ENCODE measurements at places on chromosomes 2 and 18.

DNA sequence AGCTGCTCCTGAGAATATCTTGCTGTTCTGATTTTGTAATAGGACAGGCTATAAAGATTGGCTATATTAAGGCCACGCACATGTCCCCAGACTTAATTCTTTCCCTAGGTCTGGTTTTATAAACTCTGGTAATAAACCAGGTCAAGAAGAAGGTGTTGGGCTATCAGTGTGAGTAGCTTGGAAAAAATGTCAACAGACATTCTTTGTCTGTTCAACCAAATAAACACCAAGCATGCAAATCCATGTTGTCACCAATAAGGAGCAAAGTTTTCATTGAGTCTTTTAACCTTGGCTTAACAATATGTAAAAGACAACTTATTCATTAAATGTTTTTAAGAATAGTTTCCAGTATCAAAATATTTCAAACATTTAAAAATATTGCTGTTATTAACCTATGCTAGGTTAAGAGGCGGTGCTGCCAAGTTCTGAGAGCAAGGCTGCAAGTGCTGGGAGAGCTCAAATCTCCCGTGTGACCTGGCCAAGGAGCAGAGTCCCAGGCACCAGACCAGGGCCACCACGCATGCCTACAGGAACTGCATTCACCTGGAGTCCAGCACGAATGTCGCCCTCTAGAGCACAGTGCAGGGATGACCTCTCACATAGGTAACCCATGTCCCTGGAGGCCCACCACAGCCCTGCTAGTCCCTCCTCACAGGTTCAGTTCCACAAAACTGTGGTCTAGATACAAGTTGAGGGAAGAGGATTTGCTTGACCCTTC, 120.5 kb upstream of the POU3F3 start:
- DNase-seq = no peak

GRCh38 chr18:42392416-42392815, 437.4 kb downstream of the PIK3C3 start:
- no peak for DNase-seq

GRCh38 chr2:29920631-29921559, 491 bp downstream of the ALK start:
- DNase-seq = no peak

- peak; percentile 17 for DNase-seq
These were observed 38.7 kb downstream of the MCFD2 start for GRCh38 chr2:46876741-46877384.

DNA sequence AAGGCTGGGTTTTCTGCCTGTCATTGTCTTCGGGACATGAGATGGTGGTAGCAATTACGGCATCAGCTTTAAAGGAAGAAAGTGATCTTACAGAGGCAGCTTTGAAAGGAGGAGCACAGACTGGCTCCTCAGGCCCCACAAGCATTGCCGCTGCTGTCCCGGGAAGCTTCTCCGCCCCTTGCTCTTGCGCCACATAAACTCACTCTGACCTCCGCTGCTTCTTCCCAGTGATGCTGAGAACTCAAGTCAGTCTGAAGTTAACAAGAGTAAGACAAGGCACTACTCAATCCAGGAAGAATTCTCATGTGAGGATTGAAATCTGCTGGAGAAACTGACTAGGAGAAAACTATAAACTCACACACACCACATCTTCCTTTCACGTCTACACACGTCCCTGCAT, 112.4 kb upstream of the RIOK3 start:
- no peak for DNase-seq

DNA sequence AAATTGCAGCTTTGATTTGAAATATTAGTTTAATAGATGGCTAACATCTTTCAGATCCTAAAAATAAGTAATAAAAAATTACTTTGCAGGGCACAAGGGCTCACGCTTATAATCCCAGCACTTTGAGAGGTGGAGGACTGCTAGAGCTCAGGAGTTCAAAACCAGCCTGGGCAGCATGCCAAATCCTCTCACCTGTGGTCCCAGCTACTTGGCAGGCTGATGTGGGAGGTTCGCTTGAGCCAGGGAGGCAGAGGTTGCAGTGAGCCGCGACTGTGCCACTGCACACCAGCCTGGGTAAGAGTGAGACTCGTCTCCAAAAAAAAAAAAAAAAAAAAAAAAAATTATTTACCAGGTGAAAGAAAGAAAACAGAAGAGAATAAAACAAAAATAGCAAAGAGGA, 449.8 kb downstream of the NRXN1 start:
- no peak for DNase-seq

DNA sequence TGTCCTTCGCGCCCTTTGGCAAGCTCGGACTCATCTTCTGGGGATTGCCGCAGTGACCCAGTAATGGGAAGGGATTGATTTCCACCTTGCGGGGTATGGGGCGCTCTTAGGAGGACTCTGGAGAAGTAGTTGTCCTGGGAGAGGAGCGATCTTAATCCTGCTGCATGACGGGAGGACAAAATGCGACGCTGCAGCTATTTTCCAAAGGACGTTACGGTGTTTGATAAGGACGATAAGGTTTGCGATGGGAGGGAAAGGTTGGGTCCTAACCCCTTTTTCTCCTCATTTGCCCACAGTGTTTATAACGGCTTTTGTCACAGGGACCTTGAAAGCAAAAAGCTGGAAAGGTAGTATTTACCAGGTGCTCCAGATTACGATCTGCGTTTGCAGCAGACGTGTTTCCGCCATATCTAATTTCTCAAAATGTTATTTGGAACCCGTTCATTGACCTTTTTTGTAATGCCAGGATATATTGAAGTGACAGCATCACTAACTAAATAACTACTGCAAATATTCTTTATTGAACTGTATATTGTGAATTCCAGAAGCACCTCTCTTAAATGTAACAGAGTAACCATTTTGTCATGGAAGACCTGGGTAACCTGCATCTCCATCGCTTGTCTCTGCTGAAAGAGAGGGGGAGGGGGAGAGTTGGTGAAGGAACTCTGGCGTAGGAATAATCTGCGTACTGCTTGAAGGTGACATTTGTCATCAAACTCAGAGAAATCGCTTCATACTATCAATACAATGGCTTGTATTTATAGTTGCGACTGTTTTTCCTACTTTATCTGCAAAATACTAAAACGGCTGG, 590 bp downstream of the MDH1 start:
- DNase-seq = no peak

DNA sequence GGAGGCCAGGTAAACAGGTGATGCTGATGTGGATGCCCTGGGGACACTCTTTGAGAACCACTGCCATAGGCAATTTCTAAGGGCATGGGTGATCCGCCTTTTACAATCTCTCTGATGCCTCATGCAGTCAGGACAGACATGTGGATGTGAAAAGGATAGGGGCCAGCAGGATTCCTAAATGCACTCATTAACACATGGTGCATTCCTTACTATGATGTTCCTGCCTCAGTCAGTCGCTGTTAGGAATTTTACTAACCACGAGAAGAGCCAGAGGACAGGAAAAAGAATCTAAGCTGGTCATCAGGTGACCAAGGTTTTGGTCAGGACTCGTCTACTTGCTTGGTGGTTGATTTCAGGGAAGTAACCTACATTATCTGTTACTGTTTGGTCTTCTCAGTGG, 191.0 kb downstream of the ARL4C start:
- no peak for DNase-seq

GRCh38 chr2:46557788-46558187, 78.4 kb downstream of the TMEM247 start:
- DNase-seq = no peak

Data from CD4-positive, alpha-beta T cell treated with Interleukin-10 for 1 hour (primary cell).